ENCODE measurements at places on chromosomes 3 and 15.

- no peak for DNase-seq
Measured at GRCh38 chr3:111237946-111238345, 166.3 kb downstream of the NECTIN3 start.

- DNase-seq: no peak
Measured at GRCh38 chr3:142244056-142244455, 18.7 kb upstream of the GK5 start.

- no peak for DNase-seq
Measured at GRCh38 chr3:50817756-50818529, 143.2 kb downstream of the DOCK3 start.

GRCh38 chr3:146342989-146343388 lies 92.1 kb upstream of the PLSCR4 start:
- DNase-seq: no peak

- DNase-seq: no peak
Measured at GRCh38 chr3:130839813-130840212, 54.1 kb upstream of the ATP2C1 start.

DNA sequence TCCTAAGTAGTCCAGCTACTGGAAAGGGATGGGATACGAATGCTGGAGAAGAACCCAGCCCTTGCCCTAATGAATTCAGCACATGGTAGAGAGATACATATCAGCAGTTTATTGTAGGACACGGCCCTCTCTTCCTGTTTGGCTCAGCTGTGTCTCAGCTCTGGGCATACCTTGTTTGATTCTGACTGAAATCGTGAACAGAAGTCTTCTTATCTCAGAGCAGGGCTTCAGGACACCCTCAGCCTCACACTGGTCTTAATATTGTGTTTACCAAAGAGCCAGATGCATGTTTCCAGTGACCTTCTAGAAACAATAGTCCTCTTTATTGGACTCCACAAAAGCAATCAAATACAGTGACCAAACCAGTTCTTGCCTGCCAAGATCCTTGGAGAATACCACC lies 54.7 kb downstream of the FAM174B start:
- DNase-seq: no peak
